ENCODE measurements at places on chromosomes 7 and 10.

DNA sequence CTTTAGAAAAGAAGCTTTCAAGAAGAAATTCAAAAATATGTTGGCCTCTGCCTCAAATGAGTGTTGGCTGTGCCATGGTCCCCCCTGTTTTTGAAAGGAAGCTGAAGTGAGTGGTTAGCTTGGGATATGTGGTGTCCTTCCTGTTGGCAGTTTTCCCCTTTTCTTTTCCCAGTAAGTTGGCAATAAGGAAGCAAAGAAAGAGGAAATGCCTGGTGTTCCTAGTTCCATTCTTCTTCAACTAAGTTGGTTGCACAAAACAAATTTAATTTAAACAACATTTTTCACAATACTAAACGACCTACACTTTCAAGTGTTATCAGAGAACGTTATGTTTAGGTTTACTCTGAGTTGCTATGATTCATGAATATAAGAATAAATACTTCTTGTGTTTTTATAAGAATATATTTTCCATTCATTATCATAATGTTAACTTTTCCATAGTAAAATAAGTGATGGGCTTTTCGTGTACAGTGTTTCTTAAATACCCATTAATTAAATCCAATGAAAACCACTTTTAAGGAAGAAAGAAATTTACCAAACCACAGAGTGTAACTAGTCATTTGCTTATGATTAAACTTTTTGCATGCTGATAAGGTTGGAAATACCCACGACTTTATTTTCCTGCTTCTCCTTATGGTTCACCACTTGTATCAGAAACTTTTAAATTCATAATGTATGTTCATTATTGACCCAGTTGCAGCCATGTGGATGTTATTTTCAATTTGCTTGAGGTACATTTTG, 7.7 kb downstream of the HDAC9 start:
- ATAC-seq: no peak

- ATAC-seq: no peak
These were observed 180.8 kb downstream of the EMX2 start for GRCh38 chr10:117723343-117723742.

DNA sequence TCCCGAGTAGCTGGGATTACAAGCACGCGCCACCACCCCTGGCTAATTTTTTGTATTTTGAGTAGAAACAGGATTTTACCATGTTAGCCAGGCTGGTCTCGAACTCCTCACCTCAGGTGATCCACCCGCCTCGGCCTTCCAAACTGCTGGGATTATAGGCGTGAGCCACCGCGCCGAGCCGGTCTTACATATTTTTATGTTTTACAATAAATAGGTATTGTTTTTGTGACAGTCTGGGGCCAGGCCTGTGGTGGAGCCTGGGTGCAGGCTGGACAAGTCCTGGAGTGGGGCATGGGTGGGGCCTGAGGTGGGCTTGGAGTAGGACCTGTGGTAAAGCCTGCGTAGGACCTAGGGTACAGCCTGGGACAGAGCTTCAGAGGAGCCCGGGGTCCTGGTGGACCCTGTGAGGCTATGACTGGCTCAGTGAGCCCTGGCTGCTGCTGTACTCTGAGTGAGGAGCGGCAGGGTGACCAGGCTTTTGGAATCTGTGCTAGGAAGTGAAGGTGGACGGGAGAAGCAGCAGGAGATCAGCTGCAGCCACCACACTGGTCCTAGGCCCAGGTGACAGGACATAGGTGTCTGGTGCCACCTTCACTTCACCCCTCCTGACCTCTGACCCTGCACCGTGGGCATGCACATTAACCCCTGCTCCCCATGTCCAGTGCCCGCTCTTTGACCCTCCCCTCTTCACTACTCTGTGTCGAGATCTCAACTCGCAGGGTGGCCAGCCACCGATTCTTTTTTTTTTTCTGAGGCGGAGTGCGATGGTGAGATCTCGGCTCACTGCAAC, 9.6 kb upstream of the ZMIZ2 start:
- ATAC-seq: no peak

DNA sequence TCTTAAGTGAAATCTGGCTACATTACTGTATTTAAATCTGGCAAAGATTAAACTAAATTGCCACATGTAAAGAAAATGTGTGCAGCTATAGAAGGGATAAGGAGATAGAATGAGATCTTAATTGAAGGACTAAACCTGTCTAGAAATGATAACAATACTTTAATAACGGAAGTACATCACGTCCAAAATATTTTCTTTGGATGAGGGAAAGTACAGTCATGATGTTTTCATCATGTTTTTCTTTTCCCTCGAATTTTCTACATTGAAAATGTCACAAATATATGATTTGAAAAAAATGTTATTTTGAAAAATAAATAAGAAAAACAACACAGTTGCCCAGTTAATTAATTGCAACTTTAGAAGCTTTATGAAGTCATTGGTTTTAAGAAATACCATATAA, 143.9 kb downstream of the ETV1 start:
- ATAC-seq: no peak

DNA sequence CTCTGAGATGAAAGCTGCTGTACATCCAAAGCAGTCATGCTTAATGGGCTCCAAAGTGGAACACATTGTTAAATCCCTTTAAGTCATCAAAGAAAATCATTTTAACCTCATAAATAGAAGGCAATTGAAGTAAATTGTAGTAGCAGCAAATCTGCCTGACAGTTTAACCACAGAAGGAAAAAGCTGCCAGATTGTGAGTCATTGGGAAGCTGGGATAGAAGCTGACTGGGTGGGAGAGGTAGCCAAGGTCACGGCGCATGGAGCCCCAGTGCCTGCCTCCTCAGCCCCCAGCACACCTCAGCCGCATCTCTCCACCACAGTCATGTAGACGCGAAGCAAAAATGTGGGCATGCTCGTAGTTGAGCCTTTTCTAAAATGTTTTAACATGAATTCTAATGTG, 44.0 kb downstream of the TARP start:
- peak; percentile 56 for ATAC-seq

All from SK-N-SH treated with all-trans-retinoic acid at 6 μM for 48 hours (cell line).